KBM-7 (cell line): ENCODE measurements at places on chromosomes 1 and 21.

- DNase-seq, result peak; percentile 23
These were observed 180.3 kb upstream of the DMRTA2 start for GRCh38 chr1:50603274-50604271.

DNA sequence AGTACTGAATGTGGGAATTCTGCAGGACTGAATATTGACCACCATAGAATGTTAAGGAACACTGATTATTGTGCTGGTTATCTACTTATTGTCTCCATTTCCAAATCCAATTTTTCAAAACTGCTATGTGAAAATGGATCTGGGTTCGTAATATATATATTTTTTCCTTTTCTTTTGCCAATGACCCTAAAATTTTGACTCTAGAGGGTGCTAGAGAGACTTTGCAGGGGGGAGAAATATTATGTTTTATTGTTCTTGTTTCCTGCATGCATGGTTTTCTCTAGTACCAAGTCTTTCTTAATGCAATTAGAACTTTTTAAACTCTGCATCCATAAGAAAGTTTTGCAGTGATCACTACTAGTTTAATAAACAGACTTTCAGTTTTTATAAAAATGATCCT, 1256.9 kb downstream of the BRINP3 start:
- peak; percentile 3 for DNase-seq

GRCh38 chr1:166974647-166975345, 544 bp downstream of the ILDR2 start:
- DNase-seq, result peak; percentile 33

GRCh38 chr1:33018112-33018511, 18.6 kb downstream of the AK2 start:
- DNase-seq, result no peak

- DNase-seq, result no peak
These were observed at the start of gene C1QB for GRCh38 chr1:22652881-22653316. Gene C1QB, plus strand, starts transcription at chr1:22653236. Its CDS starts 6,227 bp downstream, at chr1:22659463.

DNA sequence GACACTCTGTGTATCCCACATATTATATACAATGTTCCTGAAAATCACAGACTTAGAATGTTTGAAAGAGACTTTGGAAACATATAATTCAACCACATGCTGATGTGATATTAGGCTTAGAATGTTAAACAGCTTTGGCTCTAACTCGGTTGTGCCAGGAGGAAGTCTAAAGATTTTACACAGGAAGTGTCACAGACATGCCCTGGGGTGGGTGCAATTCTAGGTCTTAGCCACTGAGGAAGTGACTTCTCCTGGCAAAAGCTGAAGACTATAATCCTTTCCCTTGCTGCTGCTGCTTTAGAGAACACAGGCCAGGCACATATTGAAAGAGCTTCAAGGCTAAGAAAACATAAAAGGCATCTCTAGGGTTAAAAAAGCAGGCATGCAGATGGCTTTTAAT, 51.0 kb downstream of the RPL5 start:
- peak; percentile 55 for DNase-seq

DNA sequence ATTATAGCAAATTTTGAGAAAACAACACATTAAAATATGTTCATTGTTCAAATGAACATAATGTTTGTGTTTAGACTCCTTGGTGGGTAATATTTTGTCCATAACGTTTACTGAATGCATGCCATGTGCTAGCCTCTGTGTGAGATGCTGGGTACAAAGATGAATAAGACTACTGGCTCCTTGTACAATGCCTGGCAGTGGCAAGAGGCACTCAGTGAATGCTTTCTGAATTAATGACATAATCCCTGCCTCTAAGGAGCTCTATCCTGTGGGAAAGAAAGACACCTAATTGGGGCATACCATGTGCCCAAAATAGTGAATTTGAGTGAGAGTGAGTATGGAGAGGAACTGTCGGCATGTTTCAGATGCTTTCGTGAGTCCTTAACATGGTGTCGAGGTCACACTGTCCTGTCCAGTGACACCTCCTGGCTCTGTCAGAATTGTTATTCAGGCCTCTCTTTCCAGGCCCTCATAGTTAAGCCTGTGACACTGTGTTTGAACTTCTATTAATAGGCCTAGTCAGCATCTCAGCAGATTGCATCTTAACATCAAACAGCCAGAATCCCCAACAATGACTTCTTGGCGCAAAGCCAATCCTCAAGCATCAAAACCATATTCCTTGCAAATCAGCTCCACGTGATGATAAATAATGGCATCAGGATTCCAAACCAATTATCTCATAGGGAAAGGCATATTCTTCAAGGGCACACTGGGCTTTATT, 32.8 kb upstream of the S1PR1 start:
- no peak for DNase-seq

- DNase-seq, result no peak
These were observed 172.2 kb upstream of the L1TD1 start for GRCh38 chr1:62022382-62022983.

- no peak for DNase-seq
These were observed 71.6 kb downstream of the PLEKHA6 start for GRCh38 chr1:204288021-204288588.

- DNase-seq, result no peak
These were observed 45.5 kb upstream of the CXADR start for GRCh38 chr21:17467392-17467791.

DNA sequence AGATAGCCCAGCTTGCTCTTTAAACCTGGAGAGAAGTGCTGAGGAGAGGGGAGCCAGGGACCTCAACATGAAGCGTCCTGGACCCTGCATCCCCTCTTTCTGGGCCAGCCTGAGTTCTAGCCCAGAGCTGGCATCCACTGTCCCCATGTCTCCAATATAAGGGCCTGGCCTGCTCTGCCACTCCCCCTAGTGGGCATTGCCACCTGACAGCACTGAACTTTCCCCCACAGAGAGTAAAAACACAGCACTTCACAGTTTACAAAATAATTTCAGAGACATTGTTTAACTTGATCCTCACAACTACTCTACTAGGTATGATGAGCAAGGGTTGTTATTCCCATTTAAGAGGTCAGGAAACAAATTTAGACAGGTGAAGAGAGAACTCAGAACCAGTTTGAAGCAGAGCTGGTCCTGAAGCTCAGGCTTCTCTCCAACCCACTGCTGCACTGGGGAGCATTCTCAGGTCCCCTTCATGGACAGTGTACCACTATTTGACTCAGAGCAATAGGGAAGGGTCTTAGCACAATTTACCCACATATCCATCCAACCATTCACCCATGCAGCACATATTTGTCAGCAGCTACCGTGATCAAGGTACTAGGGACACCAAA, 151.2 kb downstream of the DMRTA2 start:
- peak; percentile 31 for DNase-seq

DNA sequence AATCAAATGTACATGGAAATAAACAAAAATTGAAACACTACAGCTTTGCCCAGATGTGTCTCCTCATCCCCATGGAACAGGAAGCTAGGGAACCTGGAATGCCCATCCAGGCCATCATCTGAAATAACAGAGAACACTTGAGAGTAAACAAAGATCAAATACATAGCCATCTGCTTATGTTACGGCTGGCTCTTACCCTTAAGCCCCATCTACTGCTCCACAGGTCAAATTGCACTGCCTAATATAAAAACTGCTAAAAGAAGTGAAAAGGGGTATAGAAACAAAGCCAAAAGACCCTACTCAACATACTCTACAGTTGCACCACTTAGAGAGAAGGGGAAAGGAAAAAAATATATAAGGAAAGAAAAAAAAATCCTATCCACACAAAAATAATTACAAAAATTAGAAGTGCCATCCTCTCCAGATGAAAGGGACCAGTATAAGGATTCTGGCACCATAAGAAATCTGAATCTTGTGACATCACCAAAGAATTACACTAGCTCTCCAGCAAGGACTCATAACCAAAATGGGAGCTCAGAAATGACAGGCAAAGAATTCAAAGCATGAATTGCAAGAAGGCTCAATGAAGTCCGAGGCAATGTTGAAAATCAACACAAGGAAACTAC, 26.9 kb downstream of the OR6Y1 start:
- no peak for DNase-seq

GRCh38 chr21:8991968-8992621, 1529.3 kb upstream of the TPTE start:
- DNase-seq, result no peak

DNA sequence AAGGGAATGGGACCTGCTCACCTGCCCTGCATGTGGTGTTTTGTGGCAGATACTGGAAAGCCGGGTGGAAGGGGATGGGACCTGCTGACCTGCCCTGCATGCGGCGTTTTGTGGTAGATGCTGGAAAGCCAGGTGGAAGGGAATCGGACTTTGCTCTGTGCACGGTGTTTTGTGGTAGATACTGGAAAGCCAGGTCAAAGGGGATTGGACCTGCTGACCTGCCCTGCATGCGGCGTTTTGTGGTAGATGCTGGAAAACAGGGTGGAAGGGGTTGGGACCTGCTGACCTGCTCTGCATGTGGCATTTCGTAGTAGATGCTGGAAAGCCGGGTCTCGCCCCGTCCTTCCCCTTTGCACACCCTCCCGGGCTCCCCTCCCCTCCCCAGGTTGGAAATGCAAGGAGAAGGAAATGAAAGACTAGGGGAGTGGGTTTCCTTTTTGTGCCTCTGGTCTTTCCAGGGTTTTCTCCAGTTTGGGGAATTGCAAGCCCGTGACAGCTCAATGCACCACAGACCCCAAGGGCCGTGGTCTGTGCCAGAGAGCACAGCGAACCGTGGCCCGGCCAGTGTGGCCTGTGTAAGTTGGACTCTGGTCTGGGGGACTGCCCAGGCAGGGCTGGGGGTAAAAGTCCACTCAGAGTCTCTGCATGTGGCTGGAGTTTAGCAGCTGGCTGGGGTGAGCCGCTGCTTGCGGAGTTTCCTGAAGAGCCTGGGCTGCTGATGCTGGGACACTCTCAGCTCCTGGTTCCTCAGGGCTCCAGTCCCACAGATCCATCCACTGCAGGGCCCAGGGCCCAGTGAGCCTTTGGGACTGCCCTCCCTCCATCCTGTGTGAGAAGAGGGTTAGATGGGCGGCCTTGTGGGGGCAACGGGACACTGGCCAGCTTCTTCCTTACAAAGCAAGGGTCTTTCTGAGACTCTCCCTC, 105.5 kb downstream of the CRYAA start:
- DNase-seq, result no peak

DNA sequence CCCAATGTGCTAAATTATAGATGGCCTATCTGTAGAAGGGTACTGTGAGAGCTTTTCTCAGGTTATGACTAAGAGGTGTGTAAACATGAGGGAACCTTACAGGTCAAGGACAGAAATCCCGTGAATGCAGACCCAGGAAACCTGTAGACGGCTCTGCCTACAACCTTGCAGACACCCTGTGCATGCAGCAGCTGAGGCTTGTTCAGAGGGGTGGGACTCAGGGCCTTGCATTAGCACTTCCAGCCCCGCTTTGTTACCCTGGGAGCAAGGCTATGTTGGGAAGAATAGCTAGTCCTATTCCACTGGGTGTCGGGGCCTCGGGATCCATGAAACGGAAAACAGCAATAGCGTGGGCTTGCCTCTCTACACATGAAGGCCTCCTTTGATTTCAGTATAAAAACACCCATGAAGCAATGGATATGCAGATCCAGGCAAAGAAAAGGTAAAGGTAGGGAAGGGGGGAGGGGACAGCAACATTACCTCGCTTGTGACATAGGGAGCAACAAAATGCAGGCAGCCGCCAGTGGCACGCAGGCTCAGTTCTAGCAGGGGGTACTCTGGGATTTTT, 9.5 kb upstream of the NDUFS5 start:
- DNase-seq, result no peak

GRCh38 chr1:101137144-101138126, 99.4 kb upstream of the S1PR1 start:
- DNase-seq, result peak; percentile 18

DNA sequence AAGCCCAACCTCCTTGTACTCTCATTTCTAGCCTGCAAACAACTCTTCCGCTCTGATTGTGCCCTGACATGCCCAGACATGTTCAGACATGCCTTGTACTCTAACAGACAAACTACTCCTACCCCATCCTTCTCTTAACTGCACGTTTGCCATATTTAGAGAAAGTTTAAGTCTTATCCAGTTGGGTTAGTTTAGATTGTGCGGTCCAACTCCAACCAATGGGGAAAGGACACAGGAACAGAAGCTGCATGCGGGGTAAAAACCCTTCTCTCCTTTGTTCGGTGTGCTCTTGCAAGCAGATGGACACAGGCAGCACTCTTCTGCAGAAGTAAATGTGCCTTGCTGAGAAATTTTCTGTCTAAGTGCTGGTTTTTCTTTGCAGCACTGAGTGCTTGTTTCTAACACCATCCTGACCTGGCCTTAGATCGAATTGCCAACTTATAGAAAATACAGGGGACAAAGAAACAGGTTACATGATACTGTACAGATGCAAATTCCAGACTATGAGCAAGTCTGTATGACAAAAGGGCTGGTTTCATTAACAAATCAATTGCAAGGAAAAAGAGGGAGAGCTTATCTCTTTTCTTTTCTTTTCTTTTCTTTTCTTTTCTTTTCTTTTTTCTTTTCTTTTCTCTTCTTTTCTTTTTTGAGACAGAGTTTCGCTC, 35.8 kb upstream of the IFNGR2 start:
- peak; percentile 74 for DNase-seq
